ENCODE measurements at places on chromosomes 12 and 14.
A peak's percentile ranks its signal among the peaks of the same experiment; 100 is the strongest.

DNA sequence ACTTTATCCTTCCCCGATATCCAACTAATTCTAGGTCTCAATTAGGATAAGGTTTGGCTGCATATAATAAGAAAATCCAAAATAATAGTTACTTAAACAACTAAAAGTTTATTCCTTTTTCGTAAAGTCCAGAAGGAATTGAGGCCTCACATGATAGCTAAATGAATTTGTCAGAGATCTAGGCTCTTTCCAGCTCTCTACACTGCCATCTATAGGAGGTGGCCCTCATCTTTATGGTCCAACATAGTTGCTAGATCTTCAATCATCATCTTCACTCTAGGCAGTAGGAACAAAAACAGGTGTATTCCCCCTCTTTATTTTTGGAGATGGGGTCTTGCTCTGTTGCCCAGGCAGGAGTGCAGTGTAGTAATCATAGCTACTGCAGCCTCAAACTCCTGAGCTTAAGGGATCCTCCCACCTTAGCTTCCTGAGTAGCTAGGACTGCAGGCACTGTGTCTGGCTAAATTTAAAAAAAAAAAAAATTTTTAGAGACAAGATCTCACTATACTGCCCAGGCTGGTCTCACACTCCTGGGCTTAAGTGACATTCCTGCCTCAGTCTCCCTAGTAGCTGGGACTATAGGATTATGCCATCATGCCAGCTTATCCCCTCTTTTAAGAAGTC lies 46.5 kb upstream of the SAV1 start:
- DNase-seq, result no peak

- DNase-seq, result peak; percentile 19
Observed at GRCh38 chr12:81274637-81275529, 197.0 kb downstream of the ACSS3 start.

DNA sequence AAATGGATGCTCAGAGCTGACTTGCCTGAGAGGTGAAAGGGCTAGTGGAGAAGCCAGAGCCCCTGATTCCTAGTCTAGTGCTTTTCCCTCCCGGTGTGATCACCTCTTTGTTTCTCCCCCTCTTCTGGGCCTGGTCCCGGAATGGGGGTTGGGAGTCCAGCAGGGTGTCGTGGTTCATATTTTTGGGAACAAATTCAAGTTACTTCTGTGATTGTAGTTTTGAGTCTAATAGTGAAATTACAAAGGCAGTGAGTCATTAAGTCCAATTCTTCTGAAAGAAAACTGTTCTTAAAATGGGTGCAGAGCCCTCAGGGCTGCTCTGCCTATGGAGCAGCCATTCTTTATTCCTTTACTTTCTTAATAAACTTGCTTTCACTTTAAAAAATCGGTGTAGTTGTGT lies 7.6 kb downstream of the SUSD6 start:
- no peak for DNase-seq

GRCh38 chr12:88057994-88058718 lies 29.0 kb upstream of the C12orf50 start:
- DNase-seq, result no peak

GRCh38 chr14:34423445-34423844 lies 38.6 kb downstream of the SPTSSA start:
- DNase-seq, result no peak

- no peak for DNase-seq
Observed at GRCh38 chr12:30975581-30975980, 49.0 kb downstream of the TSPAN11 start.

GRCh38 chr12:99017971-99018370 lies 372.9 kb downstream of the APAF1 start:
- no peak for DNase-seq

- no peak for DNase-seq
Observed at GRCh38 chr12:20409607-20410377, 41.5 kb downstream of the PDE3A start.

DNA sequence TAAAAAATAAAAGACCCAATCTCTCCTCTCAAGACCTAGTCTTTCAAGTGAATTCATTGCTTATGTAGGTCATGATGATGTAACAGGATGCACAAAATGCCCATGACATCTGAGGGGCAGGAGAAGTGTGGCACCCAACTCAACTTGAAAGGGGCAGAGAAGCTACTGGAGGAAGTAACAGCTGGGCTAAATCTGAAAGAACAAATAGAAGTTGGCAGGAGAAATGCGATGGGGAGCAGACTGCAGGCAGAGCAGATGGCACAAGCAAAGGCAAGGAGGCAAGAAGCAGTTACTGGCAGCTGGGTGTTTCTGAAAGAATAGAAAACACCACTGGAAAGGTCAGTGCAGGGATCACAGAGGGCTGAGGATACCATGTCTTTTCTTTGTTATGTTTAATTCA lies 14.6 kb downstream of the SLC38A4 start:
- DNase-seq, result no peak

DNA sequence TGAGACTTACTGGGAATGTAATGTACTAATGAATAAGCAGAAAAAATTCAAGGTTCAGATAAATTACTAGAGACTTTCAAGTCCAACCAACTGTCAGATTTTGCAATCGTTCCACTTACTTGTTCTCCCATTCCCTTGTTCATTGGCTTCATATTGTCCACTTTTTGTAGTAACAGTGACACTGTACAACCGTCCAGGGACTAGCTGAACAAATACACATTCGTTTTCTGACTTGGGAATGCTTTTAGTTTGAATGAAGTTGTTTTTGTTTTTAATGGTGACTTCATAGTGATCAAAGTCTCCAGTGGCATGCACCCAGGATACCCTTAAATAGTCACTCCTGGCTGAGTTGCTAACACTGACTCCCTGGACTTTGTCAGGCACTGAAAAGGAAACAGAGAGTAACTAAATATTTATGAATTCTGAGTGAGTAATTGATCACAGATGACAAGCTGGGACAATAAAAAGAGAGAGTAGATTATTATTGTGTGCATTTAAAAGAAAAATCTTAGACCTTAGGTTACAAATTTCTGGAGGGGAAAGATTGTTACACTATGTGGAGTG lies 65.4 kb downstream of the PTPRB start:
- DNase-seq, result no peak
